Kasumi-1 (cell line): ENCODE measurements at places on chromosomes 4 and X.

GRCh38 chr4:77100234-77100633 is 24.4 kb upstream of the CCNI start:
- DNase-seq = peak; percentile 91

DNA sequence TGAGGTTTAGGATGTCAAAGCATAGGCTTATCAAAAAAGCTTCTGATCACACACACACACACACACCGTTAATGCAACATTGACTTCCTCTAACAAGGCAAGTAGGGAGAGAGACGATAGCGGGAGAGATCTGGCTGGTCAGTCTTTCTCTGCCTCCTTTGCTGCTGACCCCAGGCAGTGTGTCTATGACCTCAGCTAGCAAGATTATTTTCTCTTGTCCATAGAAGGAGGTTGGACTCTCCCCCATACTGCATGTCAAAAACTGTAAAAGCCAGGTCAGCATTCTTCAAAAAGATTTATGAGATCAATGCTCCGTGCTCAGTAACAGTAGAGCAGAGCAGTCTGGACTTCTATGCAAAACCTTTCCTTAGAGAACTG is 63.5 kb upstream of the PGM2 start:
- no peak for DNase-seq

DNA sequence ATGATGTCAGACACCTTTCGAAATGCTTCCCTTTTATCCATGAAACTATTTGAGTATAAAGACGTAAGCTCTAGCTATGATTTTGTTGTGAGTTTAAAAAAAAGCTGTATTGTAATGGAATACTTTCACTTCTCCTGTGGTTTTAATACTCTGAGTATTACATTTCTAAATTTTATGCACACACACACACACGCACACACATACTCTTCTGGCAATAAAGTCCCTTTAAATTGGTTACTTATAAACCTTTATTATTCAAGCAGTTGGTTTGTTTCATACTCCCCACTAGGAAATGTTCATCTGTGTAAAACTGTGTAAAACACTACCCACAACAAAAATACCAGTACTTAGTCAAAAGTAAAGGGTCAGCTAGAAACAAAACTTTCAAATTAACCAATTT is 18.2 kb downstream of the VAMP7 start:
- no peak for DNase-seq

GRCh38 chr4:76366737-76367136 is 54.2 kb downstream of the CCDC158 start:
- no peak for DNase-seq

- no peak for DNase-seq
Measured at GRCh38 chr4:110108422-110108821, 90.0 kb downstream of the ELOVL6 start.

- DNase-seq = peak; percentile 5
Measured at GRCh38 chrX:129614481-129615255, 40.1 kb downstream of the APLN start.

DNA sequence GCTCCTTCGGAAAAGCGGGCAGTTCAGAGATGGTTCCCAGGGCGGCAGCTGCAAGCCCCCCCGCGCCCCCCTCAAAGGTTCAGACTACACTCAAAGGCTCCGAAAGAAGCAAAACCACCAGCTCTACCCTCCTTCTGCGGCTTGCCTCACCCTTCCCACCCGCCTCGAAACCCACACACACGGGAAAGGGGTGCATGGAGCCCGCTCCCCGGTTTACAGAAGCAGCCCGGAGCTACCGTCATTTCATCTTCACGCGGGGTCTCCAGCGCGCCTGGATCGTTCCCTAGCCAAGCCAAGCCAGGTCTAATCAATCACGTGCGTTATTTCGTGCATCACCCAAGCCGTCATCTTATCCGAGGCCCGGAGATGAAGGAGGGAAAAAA is 1.2 kb downstream of the NLGN4X start:
- no peak for DNase-seq

GRCh38 chr4:74858921-74859562 is 64.7 kb upstream of the BTC start:
- DNase-seq = no peak

- DNase-seq = no peak
Measured at GRCh38 chrX:37824491-37825214, 22.7 kb downstream of the DYNLT3 start.
